RWPE2 (cell line): ENCODE measurements at places on chromosomes 3 and 15.
A peak's percentile ranks its signal among the peaks of the same experiment; 100 is the strongest.

- DNase-seq, result no peak
These were observed 652.3 kb upstream of the KCNMB2 start for GRCh38 chr3:177883957-177884356.

GRCh38 chr15:82530006-82530405 is 10.3 kb downstream of the RPS17 start:
- peak; percentile 45 for DNase-seq

DNA sequence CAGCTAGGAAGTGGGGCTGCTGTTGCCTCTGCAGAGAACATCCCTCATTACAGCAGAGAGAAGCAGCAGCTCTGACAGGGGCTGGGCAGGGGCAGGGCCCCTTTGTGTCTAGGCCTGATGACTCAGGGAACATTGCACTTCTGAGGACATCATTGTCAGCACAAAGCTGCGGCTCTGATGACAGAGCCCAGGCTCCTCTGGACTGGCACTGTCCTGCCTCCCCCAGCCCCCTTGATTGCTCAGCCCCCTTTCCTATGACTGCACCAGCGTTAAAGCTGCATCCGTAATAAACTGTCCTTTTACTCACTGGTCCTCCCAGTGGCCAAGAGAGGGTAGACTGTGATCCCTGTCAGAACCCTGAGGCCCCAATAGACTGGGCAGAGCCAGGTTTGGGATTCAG is 18.3 kb downstream of the TRH start:
- DNase-seq, result no peak

GRCh38 chr3:100888881-100889280 is 104.3 kb downstream of the ABI3BP start:
- DNase-seq, result no peak

- DNase-seq, result no peak
These were observed 9.9 kb upstream of the RFT1 start for GRCh38 chr3:53139906-53140846.

DNA sequence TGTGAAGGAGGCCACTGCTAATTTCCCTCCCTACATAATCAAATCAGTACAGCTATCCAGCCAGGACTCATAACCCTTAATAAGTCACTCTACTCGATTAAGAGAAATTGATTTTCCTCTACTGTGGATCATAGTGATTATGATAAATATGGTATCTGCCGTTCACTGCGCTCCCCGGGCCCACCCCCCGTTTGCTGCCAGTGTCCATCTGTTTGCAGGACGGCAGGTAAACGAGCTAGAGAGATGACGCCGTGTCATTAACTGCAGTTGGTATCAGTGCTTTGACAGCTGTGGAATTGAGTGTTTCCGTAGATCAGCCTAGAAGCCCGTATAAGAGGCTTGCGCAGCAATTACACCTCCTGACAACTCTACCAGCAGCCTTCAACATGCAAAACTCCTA is 94.9 kb downstream of the ROBO2 start:
- DNase-seq, result no peak

GRCh38 chr3:56830884-56831283 is 29.1 kb upstream of the ARHGEF3 start:
- no peak for DNase-seq

- no peak for DNase-seq
These were observed 68.4 kb downstream of the BFSP2 start for GRCh38 chr3:133468251-133468721.

GRCh38 chr3:19792388-19792787 is 141.6 kb downstream of the EFHB start:
- no peak for DNase-seq

GRCh38 chr15:26179906-26180305 is 316.8 kb upstream of the ATP10A start:
- no peak for DNase-seq

DNA sequence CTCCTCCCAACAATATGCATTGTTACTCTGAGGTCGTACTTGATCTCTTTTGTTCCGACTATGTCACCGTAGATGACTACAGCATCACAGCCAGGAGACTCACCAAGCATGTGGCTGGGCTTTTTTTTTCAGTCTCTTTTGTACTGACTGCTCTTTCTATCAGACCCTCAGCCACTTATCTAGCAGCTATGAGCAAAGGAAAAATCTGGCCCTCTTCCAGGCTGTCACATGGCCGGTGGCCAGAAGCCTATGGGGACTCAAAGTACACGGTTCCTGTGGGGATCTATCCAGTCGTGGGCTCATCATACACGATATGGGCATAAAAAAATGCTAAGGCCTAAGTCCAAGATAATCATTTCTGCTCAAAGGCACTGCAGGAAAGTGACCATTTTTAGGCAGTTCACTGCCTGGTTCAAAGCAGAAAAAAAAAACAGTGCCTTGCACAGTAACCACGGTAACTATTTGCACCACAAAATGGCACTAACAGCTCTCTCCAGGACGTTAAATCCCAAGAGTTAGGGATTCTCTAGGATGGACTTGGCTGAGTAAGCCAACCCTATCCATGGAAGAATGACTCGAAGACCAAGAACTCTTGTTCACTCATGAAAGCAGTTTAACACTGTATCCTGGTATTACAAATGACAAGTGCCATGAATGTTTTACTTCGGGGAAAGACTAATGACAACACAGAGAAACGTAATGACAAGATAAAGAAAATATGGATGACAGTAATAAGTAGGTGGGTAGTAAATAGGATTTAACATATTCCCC is 50.3 kb downstream of the SHQ1 start:
- no peak for DNase-seq

- no peak for DNase-seq
These were observed 20.5 kb downstream of the EAF2 start for GRCh38 chr3:121855555-121855954.

DNA sequence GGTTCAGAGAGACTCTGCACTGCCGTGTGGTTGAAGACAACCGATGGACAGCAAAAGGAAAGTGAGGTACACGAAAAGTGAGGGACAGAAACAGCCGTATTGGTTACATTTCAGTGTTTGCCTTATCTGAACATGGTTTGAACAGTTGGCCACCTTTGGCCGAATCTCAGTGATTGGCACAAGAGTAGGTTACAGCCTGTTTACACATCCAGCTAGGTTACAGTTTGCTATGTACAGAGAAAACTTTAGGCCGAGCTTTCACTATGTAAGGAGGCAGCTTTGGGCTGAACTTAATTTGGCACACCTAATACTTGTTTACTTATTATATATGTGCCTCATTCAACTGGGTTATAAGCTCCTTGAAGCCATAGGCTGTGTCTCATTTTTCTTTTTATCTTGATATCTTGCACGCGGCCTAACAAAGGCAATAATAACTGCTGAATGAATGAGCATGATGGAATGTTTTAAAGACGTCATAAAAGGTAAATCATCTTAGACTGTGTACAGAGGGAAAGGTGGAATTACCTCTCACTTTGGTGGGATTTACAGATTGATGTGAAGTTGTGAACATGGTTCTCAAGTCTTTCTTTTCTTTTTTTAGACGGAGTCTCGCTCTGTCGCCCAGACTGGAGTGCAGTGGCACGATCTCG is 17.2 kb upstream of the GREM1 start:
- no peak for DNase-seq

- DNase-seq, result no peak
These were observed 53.8 kb downstream of the RBMS3 start for GRCh38 chr3:29334706-29335105.

GRCh38 chr3:184135911-184136260 is 728 bp downstream of the EIF2B5 start:
- no peak for DNase-seq

DNA sequence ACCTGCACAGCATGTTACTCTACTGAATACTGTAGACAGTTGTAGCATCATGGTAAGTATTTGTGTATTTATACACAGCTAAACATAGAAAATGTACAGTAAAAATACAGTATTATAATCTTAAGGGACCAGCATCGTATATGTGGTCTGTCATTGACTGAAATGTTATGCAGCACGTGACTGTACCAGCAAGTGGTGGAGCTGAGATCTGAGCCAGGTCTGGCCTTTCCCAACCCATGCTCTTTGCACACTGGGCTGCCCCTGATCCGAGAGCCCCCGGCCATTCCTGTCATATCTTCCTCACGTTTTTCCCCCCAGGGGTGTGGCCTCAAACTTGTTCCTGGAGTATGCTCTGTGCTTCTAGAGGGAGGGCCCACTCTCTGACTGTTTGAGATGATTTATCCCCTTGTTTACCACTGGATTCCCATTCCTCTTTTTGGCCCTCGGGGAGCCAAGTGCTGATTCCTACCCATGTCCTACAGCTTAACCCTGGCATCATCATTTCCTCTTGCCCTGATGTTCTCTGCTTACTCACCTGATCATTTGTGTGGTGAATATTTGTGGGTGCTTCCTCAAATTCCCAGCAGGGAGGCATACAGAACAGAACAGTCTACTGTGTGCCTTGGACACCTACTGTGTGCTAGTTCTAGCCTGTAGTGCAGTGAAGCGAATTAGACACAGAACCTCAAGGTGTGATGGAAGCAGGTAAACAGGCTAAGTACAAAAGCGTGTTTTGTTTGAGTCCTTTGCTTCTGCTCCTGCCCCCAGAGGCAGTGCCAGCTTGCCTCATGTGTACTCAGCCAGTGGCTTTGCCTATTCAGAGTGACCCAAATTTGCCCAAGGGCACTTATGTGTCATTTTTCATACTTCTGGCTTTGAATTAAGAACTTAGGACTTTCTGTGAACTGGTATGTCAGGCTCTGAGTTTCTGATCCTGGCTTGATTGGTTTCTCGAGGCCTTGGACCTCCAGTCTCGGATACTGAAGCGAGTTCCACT is 21.0 kb downstream of the CSRNP1 start:
- no peak for DNase-seq

GRCh38 chr3:12194209-12194608 is 35.5 kb upstream of the TIMP4 start:
- DNase-seq, result no peak

DNA sequence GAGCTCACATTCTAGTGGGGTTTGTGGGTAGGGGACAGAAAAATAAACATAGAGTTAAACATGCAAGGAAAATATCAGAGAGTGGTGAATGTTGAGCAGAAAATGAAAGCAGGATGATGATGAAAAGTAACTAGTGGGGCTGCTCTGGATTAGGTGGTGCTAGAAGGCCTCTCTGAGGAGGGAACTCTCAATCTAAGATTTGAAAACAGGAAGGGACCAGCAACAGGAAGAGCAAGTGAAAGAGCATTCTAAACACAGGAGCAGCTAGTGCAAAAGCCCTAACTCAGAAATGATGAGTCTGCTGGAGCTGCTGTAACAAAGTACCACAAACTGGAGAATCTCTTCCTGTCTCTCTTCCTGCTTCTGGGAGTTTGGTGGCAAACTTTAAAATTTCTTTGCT is 468.6 kb upstream of the AGTR1 start:
- DNase-seq, result no peak

DNA sequence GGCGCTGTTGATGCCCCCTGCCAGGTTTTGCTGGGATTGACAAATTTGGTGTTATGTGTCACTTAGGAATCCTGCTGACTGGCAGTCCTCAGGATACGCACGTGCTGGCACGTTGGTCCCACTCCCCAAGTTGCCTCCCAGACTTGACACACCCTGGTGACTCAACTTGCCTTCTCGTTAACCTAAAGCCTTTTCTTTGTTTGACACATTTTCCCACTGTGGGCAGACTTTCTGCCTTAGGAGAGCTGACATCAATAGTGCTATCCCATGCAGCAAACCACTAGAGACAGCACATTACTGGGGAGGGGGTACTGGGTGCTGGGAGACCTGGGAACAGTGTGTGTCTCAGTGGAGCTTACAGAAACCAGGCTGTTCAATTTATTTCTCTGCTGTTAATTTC is 104.3 kb downstream of the OXNAD1 start:
- no peak for DNase-seq

- DNase-seq, result no peak
These were observed 37.6 kb downstream of the ANO10 start for GRCh38 chr3:43584043-43584826.

DNA sequence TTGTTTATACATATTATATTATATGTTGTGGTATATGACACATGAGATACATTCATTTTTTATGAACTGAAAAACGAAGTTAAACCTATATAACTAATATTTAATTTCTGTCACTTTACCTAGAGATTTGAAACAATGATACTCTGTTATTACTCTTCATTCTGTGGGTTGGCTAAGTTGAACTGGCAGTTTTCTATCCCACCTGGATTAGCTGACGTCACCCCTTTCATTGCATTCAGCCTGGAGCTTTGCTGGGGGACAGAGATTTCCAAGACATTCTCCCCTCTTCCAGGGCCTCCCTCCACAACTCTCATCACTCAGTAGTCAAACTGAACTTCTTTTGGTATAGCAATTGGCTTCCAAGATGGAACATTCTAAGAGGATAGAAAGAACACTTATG is 309.2 kb upstream of the SATB1 start:
- DNase-seq, result no peak

DNA sequence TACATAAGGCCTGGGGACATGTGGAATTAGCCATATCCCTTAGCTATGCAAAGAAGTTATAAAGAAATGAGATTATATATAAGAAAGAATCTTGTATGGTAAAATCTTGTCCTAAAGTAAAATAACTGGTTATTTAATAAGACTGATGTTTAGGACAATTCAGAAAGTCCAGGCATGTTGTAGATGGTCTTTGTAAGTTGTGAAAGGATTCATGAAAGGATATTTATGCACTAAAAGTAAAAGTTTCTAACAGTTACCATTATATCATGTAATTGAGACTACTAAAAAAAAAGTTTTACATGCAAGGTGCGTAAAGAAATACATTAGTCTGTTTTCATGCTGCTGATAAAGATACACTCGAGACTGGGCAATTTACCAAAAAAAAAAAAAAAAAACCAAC is 146.3 kb downstream of the FMN1 start:
- no peak for DNase-seq

GRCh38 chr15:63276342-63277037 is 915 bp upstream of the APH1B start:
- DNase-seq, result no peak

DNA sequence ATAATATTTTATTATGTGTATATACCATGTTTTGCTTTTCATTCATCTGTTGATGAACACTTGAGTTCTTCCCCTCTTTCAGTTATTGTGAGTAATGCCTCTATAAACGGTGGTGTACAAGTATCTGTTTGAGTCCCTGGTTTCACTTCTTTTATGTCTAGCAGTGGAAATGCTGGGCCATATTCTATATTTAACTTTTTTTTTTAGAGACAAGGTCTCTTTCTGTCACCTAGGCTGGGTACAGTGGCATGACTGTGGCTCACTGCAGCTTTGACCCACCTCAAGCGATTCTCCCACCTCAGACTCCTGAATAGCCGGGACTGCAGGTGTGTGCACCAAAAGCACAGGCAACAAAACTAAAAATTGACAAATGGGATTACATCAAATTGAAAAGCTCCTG is 19.9 kb downstream of the GOLM2 start:
- DNase-seq, result no peak

- DNase-seq, result no peak
These were observed 96.0 kb downstream of the VPS8 start for GRCh38 chr3:184907681-184908649.

DNA sequence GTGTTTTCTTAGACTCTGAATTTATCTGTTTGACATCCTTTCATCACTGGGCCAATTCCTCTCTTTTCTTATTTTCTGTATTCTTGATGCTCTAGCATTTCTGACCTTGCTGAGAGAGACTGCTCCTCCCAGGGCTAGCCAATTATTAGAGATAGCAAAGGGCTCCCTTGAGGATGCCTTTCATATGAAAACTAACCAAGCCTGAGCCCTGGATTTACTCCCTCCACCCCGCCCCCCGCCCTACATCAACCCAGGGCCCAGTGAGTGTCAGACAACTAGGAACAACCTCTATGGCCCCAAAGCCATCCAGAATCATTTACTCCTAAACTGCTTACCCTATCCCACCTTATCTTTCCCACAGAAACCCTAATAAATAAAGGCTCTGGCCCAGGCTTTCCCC is 69.7 kb upstream of the LARS2 start:
- no peak for DNase-seq

GRCh38 chr3:111936191-111936841 is 42.5 kb upstream of the ABHD10 start:
- no peak for DNase-seq
